Activated CD4-positive, CD25-positive, alpha-beta regulatory T cell treated with anti-CD3 and anti-CD28 coated beads, Interleukin-2, amount 50 U/mL, for 72 hours (primary cell): ENCODE measurements at places on chromosomes 11 and 22.

DNA sequence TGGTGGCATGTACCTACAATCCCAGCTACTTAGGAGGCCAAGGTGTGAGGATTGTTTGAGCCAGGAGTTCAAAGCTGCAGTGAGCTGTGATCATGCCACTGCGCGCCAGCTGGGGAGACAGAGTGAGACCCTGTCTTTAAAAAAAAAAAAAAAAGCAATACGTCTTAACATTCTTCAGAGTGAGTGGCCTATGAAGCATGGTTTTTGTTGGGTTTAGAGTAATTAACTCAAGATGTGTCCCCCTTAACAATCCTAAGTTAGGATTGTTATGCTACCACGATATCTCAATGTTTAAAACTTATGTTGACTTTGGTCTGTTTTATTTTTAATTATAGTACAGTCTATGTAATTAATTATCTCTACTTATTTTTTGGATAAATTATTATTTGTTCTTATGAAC lies 156.1 kb downstream of the HIPK3 start:
- DNase-seq: no peak

DNA sequence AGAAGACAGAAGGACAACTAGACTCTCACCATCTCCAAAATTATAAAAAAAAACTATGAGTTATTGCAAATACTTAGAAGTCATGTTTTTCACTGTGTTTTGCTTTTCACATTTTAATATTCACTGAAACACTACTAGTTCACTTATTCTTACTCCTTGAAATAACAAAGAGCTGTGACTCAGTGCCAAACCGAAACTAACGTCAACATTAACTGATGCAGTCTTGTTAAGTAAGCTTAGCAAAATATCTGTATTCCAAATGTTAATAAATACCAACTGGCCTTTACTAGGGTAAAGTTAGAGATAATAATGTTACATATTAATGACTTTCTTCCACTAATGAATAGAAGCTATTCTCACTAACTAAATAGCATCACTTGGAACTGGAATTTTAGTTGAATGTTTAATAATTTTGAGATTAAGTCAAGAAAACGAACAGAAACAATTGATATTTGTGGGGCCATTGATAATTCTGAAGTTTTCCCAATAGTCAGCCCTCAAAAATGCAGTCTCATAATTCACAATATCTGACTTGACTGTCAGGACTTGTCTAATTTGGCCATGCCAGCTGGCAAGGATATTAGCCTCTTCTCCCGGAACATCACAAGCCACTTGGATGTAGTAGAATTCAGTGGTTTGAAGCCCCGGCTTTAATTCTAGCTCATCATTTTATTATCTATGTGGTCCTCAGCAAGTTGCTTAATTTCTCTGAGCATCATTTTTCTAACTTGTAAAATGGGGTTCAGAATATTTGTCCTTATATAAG lies 230.1 kb upstream of the DDI1 start:
- DNase-seq: no peak

GRCh38 chr11:83571302-83571701 lies 285.1 kb upstream of the CCDC90B start:
- DNase-seq: no peak

DNA sequence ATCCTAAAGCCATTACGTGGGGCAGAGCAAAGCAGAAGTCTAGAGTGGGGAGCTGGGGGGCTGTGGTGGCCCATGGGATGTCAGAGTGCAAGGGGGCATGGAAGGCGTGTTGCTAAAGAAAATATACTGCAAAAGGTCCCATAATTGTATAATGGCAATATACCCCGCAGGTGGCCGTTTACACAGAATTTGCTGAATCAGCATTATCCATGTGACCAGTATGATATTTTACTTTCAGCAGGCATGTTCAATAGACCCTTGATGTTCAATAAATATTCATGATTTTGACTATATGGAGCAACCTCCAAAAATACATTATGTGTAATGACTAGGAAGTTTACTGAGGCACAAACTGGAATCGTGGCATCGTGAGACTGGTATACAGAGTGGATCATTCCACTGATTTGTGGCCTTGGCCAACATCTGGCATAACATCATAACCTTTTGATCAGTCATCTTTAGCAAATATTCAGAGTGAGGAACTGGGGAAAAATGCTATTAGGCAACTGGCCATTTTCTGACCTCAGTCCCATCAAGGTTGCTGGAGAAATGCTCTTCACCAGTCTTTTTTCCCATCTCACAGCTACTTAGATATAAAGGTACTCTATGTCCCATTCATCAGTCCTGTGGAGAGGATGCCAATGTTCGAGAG lies 29.3 kb upstream of the PPP2R1B start:
- no peak for DNase-seq

DNA sequence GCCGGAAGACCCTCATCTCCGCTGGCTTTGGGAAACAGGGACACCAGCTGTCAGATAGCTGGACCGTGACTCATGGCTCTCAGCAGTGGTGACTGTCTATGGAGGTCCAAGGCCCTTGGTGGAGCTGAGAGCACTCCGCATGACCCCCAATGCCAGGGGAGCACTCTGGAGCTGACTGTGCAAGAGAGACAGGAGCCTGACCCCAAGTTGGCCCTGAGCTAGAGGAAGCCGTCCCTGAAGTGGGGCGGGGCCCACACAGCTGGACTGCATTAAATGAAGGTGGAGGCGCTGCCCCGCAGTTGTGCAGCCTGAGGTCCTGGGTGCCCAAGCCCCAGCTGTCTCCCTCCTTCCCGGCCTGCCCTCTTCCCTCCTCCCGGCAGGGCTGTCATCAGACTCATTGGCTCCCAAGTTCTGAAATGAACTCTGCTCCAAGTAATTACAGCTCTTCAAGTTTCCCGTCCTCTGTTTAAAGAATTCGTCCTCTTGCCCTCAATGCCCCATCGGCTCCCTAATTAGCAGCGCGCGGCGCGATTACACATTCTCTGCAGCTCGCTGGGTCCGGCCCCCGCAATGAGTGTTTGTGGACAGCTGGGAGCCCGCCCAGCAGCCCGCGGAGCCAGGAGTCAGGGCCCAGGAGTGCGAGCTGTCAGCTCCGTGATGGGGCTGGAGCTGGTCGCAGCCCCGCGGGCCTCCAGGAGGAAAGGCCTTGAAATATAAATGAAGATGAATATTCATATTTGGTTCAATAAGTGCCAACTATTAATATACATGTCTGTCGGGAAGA lies 93.2 kb upstream of the LMO1 start:
- DNase-seq: no peak

GRCh38 chr11:3341298-3341697 lies 37.6 kb downstream of the ZNF195 start:
- peak; percentile 69 for DNase-seq

DNA sequence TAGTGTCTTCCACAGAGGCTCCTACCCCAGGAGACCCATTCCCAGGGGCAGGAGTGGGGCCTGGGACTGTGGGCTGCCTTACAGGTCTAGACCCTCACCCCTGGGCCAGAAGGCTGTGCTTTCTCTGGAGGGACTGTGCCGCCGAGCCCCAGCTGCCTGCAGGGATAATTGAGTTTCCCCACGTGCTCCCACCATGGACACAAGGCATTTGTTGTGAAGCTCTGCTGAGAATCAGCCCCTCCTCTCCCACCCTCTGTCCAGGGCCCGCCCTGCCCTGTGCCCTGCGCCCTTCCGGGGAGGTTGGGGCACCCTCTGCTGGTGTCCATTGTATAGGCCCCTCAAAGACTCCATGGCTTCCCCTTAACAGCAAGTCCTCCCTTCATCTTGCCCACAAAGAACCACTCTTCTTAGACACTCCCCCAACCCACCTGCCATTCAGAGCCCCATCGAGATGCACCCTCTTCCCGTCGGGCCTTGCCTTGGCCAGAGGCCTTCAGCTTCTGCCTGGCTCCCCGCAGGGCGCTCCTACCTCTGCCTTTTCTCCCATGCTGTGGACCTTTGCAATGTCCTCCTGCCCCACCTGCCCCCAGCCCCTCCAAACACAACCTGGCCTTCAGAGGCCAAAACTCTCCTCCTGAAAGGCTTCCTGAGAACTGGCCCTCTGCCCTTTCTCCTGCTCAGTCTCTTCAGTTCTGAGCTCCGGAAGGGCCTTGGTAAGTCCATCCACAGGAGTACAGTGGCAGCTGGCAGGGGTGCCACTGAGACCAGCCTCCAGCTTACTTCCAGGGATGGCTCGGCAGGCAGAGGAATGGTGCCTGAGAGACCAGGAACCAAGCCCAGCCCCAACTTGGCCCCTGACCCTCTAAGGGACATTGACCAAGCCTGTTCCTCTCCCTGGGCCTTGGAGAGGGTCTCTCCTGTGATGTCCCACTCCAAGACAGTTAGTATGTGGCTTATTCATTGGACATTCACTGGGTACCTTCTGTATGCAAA lies 22.4 kb downstream of the DUSP8 start:
- DNase-seq: no peak

- no peak for DNase-seq
Measured at GRCh38 chr22:40997520-40997919, 46.3 kb downstream of the RBX1 start.

DNA sequence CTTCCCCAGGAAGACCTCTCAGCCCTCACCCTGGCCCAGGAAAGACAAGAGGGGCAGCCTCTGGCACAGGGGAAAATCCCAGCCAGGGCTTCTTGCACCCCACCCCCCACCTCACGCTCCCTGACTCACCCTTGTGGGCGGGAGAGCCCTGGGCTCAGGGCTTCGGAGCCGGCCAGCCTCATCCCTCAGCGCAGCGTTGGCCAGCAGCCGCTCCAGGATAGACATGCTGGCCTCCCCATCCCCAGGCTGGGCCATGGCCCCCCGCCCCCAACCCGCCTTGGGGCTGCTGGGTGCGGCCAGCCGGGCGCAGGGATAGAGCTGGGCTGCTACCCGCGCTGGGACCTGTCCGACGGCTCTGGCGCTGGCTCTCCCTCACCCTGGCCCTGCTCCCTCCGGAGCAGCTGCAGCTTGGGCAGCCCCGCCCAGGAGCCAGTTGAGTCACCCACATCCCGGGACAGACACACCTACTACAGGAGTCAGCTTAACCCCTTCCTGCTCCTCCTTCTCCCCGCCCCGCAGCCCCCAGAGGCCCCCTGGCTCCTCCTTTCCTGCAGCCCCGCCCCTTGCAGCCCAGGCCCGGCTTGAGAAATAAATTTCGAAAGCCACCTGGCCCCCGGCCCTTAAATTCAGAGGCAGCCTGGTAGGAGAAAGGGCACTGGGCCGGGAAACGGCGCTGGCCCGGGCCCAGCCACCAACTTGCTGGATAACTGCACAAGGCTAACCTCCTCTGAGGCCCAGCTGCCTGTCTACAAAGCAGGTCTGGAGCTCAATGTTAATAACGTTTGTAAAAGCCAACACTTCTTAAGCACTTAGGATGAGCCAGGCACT lies 13.4 kb downstream of the TNKS1BP1 start:
- DNase-seq: peak; percentile 58

DNA sequence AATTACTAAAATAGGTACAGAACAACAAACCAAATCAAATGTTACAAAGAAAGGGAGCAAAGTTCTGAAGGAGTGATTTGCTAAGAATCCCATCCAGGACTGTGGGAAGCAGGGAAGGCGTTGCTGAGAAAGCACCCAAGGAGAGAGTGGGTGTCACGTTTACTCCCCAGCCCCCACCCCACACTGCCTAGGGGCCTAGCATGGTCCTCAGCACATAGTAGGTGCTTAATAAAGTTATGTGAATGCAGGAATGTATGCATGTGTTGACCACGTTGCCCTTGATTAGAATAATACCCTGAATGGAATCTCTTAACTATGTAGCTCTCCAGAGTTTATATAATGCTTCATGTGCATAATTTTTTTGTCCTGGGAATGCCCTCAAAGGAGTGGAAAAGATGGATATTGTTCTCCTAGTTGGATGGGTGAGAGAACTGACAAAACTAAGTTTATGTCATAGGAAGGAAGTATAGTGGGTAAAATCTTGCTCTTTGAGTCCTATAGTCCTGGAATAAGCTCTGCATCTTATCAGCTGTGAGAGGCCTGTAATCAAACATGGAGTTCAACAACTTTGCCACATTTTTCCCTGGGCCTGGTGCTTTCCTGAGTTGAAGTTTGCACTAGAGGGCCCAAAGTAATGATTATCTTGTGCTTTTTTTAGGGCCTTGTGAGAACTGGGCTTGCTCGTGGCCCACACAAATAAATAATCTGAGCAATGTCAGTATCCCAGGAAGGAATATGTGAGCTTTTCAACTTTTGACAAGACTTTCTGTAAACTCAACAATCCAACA lies 53.8 kb upstream of the LMO2 start:
- DNase-seq: no peak

GRCh38 chr11:74570266-74571061 lies 21.9 kb upstream of the POLD3 start:
- no peak for DNase-seq

GRCh38 chr11:56625946-56626345 lies 11.3 kb upstream of the OR5M1 start:
- DNase-seq: no peak

DNA sequence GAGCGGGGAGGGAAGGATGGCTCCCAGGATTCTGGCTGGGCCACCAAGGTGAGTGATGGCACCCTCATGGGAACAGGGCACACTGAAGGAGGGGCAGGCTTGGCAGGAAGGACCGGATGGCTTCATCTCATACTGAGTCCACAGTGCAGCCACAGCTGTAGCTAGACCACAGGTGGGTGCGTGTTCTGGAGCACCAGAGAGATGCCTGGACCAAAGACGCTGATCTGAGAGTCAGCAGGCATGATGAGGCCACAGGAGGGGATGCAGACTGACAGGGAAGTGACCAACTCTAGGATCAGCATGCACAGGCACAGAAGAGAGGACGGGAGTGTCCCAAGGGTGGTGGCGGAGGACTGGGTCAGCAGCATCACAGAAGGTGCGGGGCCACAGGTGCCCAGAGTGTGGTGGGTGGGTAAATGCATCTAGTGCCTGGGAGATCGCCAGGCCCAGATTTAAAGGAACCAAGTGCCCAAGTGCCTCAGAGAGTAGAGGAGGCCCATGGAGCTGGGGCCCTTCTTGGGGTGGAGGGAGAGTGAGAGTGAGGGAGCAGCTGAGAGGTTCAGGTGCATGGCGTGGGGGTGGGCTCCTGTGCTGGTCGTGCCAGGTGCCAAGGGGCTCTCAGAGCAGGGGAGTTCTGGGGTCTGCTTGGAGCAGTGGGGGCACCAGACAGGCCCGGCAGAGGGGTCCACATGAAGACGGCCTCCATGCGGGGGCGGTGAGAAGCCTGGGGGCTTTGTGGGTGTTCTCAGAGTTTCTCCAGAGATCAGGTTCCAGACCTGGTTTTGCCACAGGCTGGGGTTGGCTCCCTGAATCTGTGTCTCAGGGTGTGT lies 113.7 kb downstream of the CEP164 start:
- no peak for DNase-seq

DNA sequence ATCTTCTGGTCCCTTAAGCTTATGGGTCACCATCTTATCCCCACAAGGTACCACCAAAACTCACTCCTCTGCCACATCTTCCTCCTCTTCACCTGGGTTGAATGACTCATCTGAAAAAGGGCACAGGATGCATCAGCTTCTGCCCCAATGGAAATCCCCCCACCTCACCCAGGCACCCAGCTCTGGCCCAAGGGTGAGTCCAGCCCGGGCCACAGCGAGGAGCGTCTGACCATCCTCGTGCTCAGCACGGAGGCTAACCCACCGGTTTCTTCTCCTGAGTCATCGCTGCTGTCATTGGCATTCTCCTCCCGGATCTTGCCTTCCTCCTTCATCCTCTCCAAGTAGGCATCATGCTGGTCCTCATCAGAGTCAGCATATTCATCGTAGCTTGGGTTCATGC lies 5.3 kb upstream of the TNKS1BP1 start:
- DNase-seq: peak; percentile 46

GRCh38 chr11:128666397-128666796 lies 27.5 kb upstream of the FLI1 start:
- DNase-seq: no peak

- no peak for DNase-seq
Measured at GRCh38 chr22:43381693-43382092, 30.1 kb upstream of the MPPED1 start.
